Effector memory CD8-positive, alpha-beta T cell (primary cell): ENCODE measurements at places on chromosomes 6 and 20.

- no peak for DNase-seq
Observed at GRCh38 chr6:81565071-81565470, 187.4 kb downstream of the TENT5A start.

GRCh38 chr6:28000351-28001045, 43.5 kb downstream of the OR2B6 start:
- no peak for DNase-seq

DNA sequence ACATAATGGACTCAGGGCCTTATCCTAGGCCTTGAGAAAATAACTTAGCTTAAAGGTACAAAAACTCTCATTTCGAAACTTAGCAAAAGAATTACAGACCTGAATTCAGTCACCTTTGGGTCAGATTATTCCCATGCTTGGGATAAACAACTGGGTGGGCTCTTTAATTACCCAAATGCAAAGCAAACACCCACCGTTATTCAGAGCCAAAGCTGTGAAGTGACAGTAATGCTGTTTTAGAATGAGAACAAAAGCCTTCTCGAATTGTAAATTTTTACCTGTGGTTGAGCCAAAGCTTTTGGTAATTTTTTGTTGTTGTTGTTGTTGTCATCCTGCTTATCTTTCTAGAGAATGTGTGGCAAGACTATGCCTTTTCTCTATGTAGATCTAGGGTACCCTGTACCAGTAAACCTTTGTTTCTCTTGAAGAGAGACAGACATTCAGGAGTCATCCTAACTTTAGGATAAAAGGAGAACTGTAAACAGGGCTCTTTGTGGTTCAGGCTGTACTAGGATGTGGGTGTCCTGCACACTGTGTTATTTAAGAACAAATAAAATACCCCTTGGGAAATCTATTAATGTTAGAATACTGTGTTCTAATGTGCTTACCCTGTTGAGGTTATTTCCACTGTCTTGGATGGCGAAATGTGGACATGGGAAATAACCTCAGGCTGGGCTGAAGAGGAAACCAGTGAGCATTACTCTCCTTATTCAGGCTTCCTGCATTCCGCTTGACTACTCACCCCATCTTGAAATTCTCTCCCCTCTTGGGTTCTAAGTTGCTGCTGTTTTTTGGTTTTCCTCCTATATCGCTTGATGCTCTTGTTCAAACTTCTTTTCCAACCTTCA, 480.7 kb downstream of the CD83 start:
- DNase-seq: no peak

DNA sequence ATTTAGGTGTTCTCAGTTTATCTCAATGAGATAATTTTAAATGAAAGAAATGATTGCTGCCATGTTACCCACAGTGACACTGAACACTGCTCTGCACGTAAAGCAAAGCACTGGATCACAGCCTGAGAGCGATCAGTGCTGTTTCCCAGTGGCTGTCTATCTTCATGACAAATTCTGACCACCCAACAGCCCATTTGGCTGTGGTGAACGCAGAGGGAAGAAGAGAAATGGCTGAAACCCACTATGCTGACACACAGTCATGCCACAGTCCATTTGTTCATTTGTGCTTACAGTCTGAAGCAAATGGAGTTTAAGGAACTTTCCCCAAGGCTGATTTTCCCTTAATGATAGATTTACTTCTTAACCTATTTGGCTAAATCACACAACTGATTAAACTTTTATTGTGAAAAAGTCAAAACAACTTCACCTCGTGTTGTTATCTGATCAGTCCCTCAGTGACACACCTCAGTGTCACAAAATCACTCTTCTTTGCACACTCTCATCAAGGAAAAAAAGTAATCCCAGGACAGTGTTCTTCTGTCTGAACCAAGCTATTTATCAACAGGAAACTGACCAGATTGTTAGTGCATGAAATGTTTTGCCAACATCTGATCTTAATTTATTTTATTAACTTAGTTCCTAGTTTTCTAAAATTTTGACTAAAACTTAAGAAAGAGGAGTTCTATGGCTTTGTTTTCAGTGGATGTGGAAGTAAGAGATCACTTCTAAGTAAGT, 225.1 kb downstream of the TBX18 start:
- no peak for DNase-seq

- DNase-seq: no peak
Observed at GRCh38 chr6:143545976-143546547, 34.5 kb upstream of the FUCA2 start.

- no peak for DNase-seq
Observed at GRCh38 chr20:20440886-20441658, 73.2 kb downstream of the INSM1 start.

- DNase-seq: no peak
Observed at GRCh38 chr6:149456311-149457021, 28.3 kb downstream of the ZC3H12D start.

DNA sequence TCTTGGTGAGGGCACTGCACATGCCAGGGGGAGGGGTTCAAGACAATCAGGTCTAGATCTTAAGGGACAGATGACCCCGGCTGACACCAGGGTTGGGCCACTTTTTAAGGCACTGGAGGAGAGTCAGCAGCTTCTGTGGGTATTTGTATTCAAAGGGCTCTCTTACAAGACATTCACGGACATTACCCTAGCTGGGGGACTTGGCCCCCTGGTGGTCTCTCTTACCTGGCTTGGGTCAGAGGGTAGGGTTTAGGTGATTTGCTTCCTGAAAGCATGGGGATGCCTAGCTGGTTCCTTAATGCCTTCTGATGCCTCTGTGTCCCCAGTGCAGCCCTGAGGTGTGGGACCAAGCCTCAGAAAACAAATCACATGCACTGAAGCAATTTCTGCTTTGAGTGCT, 354.7 kb downstream of the CDC5L start:
- no peak for DNase-seq

DNA sequence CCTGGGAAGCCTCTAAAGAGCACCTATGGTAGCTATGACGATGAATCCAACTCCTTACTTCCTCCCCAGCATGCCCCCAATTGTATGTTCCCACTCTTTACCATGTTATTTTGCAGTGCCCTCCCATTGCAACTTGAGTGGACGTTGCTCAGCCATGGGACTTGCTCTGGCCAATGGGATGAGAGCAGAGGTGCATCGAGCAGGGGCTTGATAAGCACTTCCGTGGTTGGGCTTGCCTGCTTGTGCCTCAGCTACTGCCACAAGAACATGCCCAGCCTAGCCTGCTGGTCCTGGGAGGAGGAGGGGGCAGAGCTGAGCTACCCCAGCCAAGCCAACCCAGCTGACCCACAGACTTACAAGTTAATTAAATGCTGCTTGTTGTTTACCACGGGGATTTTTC, 71.1 kb upstream of the CTNNBL1 start:
- no peak for DNase-seq

GRCh38 chr20:62418709-62419487, 8.4 kb downstream of the RBBP8NL start:
- DNase-seq: no peak

- DNase-seq: no peak
Observed at GRCh38 chr6:28603891-28604290, 78.2 kb downstream of the GPX5 start.

- no peak for DNase-seq
Observed at GRCh38 chr6:94367316-94367715, 948.0 kb upstream of the EPHA7 start.

DNA sequence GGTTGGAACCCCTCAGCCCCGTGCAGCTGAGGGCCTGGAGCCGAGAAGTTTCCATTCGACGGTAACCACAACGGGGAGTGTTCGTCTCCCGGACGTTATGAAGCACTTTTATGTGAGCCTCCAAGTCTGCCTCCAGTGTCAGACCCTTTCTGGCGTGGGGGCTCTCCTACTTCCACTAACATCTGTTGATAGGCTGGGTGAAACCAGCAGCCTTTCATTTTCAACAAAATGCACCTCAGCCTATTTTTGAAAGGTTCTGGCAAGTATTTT, 257.4 kb downstream of the THBS2 start:
- DNase-seq: no peak

DNA sequence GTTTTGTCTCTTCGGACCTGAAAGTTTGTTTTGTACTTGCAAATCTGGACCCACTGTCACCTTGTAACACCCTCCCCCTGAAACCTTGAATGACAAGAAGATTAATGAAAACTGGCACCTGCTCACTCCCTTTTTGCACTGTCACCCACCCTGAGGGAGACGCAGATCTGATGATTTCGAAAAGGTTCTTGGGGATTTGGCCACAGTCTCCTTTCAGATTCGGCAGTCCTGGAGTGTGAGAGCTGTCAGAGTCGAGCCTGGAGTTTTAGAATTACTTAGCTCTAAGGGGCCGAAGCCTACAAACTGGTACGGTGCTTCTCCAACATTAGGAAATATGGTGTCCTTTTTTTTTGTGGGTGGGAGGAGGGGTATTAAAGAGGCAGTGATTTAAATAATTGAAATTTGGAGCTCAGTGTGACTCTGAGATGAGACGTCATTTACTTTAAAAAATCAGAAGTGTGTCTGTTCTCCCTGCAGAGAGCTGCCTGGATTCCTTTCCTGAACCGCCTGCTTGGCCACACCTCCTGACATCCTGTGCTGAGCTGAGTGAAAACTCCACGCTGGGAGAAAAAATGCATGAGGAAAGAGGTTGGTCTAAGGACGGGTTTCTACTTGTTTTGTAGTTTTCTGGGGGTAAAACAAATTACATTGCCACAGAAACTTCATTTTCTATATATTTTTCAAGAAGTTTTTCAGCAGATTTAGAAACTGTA, 447.0 kb upstream of the CDH4 start:
- no peak for DNase-seq

DNA sequence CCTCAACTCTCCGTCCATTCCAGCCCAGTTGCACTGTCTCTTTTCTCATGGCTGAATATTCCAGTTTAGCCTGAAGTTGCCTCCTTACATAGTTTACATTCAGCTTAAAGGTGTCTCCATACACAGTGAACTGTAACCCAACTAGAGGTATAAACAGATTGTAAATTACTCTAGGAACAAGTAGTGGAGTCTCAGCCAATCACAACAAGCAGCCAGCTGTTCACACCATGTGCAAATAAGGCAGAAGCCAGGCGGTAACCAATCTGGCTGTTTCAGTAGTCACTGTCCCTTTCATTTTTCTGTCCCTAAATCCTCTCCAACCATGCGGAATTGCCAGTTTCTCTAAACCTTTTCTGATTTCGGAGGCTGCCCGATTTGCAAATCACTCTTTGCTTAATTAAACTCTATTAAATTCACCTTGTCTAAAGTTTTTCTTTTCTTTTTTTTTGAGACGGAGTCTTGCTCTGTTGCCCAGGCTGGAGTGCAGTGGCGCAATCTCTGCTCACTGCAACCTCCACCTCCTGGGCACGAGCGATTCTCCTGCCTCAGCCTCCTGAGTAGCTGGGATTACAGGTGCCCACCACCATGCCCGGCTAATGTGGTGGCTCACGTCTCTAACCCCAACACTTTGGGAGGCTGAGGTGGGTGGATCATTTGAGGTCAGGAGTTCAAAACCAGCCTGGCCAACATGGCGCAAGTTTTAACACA, 37.6 kb upstream of the GFOD1 start:
- DNase-seq: no peak

DNA sequence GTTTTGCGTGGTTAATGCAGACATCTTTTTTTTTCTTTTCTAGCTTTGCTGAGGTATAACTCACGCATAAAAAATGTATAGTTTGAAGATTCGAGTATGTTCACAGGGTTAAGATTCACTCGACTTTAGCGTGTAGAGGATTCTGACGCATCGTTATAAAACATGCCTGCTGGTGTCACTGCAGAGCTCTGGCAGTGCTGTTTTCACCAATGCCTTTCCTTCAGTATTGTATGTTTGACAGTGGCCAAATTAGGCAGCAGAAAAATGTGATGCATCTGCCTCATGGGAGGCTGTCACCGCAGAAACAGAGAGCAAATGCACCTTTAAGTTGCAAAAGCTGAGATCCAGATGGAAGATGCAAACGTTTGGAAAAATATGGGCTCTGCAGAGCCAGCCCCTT, 18.0 kb upstream of the SIRPB2 start:
- DNase-seq: no peak

DNA sequence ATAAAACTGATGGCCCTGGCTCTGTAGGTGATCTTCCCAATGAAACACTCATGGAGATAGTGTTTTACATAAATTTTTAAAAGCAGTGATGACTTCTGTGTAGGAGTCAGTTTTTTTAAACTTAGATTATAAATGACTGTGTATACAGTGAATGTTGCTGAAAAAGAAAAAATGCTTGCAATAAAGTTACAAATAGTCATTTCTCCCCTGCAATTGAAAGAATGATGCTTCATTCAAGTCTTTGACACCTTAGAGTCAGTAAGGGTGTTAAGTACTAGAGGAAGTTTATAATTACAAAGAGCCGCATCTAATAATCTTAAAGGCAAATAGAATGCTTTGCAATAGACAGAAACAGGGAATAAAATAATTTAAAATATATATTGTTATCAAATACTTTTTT, 27.6 kb downstream of the ZNF292 start:
- DNase-seq: no peak

DNA sequence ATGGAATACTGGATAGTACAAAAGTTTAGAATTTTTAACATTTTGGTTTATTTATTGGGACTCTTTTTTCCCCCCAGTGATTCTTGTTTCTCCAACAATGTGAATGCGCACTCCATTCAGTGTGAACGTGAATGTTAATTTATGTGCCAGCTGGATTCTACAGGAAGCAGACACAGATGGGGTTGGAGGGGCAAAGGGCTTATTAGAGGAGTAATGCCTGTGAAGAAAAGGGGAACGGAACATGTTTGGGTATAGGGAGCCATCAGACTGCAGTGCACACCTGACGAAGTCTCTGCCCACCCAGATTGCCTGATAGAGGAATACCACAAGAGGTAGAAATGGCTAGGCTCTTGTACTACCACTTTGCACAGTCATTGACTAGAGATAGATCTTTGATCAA, 48.2 kb downstream of the PTPRA start:
- no peak for DNase-seq

- DNase-seq: no peak
Observed at GRCh38 chr6:75145211-75145610, 60.6 kb downstream of the COL12A1 start.

DNA sequence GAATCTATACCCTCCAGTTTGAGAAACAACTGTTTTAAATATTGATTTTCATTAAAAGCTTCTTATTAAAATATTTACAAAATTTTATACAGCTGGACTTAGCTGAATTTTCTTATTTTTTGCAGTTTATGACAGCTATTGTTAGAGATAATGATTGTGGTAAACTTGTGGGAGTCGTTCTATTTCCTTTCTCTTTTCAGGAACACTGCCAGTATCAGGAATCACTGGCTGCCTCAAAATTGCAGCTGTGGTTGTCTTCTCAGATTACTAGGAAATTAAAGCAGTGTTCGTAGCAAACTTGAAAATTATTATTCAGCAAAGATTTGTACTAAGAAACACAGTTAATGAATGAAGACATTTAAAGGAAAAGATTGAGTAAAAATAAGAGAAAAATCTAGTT, 311.0 kb downstream of the CENPW start:
- DNase-seq: no peak

DNA sequence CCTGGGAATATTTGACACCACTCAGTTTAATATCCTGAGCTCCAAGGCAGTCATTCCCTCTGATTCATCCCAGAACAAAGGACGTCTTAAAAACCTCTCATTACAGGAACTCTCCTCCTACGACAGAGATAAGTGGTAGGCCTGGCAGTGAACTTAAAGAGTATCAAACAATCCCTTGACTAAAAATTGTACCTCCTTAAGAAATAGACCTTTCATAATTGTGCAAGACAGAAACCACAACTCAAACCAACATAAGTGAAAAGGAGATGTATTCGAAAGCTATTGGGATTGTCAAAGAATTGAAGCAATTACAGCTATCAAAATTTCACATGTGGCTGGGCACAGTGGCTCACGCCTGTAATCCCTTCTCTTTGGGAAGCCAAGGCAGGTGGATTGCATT, 19.1 kb upstream of the BNIP5 start:
- DNase-seq: no peak
